Bone marrow (tissue), 2 donors: ENCODE measurements at places on chromosomes 11 and 22.

DNA sequence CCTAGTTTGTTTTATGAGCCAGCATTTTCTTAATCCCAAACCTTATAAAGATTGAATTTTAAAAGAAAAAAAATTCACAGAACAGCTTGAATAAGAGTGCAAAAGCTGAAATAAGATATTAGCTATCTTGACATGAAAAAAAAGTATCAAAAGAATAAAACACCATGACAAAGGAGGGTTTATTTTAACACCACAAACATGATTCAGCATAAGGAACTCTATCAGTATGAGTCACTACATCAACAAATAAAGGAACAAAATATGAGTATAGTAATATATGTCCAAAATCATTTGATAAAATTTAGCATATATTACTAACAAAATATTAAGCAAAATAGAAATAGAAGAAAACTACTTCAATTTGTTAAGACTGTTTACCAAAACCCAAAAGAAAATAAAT is 9.6 kb upstream of the LMO1 start:
- DNase-seq = no peak

DNA sequence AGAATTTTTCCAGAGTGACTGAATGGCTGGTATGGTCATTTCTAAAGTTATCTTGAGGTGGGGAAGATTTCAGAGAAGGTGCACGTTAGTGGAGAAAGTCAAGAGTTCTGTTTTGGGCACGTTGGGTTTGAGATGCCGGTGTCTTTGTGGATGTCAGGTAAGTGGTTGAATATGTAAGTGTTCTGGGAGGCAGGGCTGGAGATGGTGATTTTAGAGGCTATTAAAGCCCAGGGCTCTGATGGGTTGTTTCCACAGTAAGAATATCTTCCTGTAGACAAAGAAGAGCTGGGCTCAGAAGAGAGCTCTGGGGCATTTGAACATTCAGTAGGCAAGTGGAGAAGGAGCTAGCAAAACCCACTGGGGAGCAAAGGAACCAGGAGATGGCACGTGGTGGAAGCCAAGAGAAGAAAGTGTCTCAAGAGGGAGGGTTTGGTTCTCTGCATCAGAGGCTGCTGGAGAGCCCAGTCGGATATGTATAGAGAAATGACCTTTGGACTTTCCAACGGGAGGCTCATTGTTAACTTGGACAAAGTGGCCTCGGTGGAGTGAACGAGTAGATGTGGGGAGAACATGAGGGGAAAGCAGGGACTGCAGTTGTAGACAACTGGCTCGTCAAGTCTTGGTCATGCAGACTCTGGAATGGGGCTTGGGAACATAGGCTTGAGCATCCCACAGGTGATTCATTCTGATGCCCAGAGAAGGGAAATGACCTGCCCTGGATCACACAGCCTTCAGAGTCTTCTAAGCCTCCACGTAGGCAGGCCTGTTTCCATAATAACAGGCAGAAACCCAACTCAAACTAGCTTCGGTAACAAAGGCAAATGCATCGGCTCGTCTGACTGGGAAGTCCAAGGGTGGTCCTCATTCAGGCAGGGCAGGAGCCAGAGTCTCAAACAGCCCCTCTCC is 98.4 kb upstream of the PARVA start:
- DNase-seq = no peak

DNA sequence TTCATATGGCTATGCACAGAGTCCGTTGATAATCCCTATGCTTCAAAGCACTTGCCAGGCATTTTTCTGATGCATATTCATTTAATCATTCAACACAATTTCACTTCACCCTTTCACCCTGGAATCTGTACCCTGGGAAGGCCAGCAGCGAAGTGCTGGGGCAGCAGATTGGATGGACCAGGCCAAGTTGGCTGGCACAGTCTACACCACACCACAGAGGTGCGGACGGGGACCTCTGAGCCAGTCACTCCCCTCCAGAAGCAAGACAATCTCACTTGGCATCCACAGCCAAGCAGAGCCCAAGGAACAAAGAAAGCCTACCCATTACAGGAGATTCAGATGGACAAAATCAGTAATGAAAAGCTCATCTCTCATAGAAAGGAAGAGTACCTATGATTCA is 130.2 kb downstream of the GALNT18 start:
- peak; percentile 4 for DNase-seq

DNA sequence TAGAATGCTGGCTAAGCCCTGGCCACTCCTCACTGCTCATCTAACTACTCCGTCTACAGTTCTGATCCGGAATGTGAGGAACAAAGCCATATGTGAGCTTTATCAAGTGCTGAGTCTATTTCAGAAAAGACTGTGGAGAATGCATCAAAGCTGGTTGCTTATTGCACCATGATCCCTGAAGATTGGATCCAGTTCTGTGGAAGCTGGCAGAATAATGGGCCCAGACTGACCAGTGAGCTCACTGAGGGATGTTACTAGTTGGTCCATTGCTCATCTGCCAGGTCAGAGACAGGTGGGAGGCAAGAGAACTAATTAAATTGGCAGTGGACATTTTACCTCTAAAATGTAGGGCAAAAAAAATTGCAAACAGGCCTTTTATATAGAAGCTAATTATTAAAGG is 681.3 kb downstream of the NTM start:
- no peak for DNase-seq

- DNase-seq = no peak
These were observed 795 bp upstream of the MSANTD4 start for GRCh38 chr11:106022795-106023275.

DNA sequence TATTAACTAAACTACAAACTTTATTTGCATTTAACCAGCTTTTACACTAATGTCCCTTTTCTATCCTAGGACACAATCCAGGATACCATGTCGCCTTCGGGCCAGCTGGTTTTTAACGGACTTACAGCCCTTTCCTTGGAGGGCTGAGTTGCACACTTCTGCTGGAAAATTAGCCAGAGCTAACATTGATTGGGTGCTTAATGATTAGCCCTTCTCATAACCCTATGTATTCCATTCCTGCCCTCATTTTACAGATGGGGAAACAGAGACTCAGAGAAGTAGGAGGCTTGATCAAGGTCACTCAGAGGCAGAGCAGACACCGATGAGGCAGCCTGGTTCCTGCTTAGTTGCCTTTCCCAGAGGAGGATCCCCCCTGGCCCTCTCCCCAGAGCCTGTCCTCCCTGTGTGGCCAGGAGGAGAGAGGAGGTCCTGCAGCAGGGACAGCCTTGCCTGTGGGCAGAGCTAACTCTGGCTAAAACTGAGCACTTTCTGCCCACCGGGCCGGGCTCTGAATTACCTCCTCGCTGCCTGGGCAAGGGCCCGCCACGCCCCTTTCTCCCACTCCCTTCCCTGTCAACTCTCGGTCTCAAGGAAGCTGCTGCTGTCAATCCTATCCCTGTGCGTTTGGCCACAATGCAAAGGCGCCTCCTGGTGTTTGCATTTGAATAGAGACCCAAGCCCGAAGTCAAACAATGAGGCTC is 59.6 kb upstream of the PAX6 start:
- DNase-seq = no peak

GRCh38 chr11:60485987-60486386 is 6.6 kb upstream of the MS4A12 start:
- no peak for DNase-seq

GRCh38 chr11:44600839-44601383 is 35.4 kb downstream of the CD82 start:
- no peak for DNase-seq

- no peak for DNase-seq
These were observed 5.8 kb upstream of the DGKZ start for GRCh38 chr11:46341454-46341853.

- no peak for DNase-seq
These were observed 13.5 kb upstream of the OSBP2 start for GRCh38 chr22:30680991-30681770.

GRCh38 chr11:126892756-126893155 is 107.8 kb downstream of the KIRREL3 start:
- no peak for DNase-seq

DNA sequence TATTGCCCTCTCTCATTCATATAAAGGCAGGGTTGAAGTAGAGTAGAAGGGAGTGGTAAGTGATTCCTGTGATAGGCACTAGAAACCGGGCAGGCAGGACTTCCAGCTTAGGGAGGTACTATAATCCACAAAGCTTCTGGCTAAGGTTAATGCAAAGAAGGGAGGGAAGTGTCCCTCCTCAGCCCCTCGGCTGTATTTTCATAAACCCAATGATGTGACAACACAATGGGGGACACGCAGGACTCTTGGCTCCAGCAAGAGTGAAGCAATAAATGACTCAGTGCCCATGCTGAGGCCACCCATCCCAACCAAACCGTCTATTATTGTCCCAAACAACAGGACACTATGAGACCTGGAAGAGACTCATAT is 90.7 kb downstream of the ETS1 start:
- DNase-seq = no peak

DNA sequence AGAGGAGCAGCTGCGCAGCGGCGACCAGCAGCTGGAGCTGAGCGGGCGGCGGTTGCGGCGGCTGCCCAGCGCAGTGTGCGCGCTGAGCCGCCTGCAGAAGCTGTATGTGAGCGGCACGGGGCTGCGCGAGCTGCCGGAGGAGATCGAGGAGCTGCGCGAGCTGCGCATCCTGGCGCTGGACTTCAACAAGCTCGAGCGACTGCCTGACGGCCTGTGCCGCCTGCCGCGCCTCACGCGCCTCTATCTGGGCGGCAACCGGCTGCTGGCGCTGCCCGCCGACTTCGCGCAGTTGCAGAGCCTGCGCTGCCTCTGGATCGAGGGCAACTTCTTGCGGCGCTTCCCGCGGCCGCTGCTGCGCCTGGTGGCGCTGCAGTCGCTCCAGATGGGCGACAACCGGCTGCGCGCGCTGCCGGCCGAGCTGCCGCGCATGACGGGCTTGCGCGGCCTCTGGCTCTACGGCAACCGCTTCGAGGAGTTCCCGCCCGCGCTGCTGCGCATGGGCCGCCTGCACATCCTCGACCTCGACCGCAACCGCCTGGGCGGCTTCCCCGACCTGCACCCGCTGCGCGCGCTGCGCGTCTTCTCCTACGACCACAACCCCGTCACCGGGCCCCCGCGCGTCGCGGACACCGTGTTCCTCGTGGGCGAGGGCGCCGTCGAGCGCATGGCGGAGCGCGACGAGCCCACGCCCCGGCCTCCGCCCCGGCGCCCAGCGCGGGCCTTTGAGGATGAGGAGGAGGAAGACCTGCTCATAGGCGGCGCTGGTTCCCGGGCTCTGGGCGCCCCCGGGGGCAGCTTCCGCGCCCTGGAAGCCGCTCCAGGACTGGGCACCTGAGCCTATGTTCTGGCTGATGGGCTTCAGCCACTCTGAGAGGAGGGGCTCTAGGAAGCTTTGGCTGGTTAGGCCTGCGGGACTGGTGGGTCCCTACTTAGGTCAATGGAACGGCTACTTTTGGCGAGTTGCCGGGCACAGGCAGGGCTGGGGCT is 787 bp downstream of the LRRC10B start:
- DNase-seq = no peak

DNA sequence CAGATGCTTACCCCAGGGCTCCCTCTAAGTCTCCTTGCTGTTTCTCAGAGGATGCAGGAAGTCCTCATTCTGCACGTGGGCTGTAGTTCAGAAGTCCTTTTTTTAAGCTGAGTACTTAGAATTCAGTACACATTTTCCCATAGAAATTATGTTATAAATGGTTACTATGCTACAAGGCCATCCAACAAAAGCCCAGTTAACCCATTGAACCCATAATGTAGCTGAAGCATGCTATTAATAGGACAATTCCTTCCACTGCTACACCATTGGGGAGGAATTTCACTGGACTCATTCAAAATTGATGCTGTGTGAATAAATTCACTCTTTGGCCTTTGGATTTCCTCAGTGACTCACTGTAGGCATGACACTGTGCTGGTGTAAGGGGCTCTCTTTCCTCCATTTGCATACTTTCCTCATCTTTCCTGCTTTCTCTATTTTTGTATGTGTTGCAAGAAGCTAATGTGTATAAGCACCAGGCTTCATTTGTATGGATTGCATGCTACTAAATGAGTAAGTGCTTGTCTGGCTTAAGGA is 148.0 kb downstream of the NTM start:
- no peak for DNase-seq

GRCh38 chr11:14914536-14914935 is 22.5 kb upstream of the CYP2R1 start:
- no peak for DNase-seq

- no peak for DNase-seq
These were observed 76.1 kb downstream of the PRR5L start for GRCh38 chr11:36372101-36372771.

GRCh38 chr22:19359554-19360299 is 68.2 kb upstream of the CLTCL1 start:
- DNase-seq = no peak

DNA sequence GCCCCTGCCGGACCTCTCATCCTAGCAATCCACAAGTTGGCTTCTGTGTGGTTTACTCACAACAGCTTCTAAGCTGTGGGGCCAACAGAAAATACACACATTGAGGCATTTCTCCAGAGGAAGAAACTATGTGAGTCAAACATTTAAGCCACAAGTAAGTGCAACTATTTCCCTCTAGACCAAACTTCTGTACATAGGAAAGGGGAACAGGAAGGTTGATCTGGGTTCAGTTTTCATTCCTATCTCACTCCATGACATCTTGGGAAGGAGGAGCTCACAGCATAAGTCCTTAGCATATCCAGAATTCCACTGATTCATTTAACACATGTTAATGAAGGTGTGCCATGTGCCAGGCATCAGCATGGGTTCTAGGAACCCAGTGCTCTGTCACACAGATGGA is 72.8 kb upstream of the PICALM start:
- DNase-seq = no peak

DNA sequence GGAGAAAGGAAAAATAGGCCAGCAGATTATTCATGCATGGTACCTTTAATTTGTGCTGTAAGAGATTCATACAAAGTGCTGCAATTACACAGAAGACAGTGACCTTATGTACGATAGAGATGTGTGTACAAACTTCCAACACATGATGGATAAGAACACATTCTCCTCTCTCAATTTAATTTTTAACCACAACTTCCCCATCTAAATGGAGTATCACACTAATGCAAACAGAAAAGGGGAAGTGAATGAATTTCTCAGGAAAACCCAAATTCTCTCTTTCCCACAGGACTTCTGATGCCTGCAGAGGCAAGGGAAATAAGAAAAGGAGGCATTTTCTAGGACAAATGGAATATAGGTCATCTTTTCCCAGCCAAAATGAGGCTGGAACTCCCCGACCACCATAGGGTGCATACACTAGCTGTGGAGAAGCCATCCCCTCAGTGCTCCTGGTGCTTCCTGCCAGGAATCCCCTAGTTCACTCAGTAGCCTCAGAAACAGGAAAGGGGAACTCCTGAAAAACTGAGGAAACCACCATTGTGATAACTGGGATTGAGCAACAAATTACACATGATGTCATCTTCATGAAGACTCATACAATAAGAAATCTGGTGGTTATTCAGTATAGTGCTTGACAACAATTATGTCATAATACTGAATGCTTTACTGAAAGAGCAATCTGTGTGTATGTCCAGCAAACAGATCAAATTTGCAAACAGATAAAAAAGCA is 22.4 kb downstream of the MMP10 start:
- no peak for DNase-seq

- no peak for DNase-seq
These were observed 3.0 kb downstream of the FIBP start for GRCh38 chr11:65885231-65885630.

- no peak for DNase-seq
These were observed 222.2 kb downstream of the NAV2 start for GRCh38 chr11:19934828-19935259.

- DNase-seq = no peak
These were observed 26.6 kb downstream of the TMEM123 start for GRCh38 chr11:102426000-102426399.
